M059J (cell line): ENCODE measurements at places on chromosomes 11 and 22.

DNA sequence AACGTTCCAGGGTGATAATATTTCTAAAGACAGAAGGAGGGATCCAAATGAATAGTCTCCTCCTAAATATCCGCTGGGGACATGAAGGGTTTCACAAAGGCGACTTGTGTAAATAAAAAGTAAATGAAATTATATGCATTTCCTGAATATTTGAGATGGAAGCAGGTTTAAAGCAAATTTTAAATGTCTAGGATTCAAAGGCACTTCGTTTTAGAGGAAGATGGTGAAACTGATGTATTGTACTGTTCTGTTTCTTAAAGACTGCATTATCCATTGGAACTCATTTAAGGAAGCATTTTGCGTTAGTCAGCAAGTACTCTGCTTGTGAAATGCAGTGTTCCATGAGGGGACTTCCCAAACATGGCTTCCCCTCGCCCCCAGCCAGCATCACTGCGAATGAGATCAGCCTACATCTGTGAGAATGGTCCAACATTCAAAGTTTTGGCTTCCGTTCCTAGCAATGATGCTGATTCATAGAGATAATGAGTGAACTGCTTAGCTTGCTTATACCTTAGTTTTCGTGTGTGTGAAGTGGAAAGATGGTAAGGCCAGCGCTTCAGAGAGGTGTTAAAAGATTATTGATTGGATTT is 1.5 kb downstream of the RAB39A start:
- DNase-seq, result no peak

- no peak for DNase-seq
These were observed 408.3 kb upstream of the DDI1 start for GRCh38 chr11:103628121-103628520.

DNA sequence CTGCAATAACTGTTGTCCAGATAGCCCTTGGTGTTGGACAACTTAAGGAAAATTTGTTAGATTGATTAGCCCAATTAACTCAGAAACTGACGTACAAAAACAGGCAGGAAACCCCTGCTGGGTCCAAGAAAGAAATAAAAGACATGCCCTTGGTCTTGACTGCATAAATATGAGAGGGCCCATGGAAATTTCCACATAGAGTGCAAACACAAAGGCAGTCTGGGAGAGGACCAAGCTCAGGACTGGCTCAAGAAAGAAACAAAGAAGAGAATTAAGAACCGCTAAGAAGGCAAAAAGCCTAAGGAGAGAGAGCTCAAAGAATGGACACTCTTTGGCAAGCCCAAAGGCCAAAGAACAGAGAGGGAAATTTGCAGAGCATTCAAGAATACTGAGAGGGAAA is 1243.9 kb downstream of the LRRC4C start:
- DNase-seq, result no peak

DNA sequence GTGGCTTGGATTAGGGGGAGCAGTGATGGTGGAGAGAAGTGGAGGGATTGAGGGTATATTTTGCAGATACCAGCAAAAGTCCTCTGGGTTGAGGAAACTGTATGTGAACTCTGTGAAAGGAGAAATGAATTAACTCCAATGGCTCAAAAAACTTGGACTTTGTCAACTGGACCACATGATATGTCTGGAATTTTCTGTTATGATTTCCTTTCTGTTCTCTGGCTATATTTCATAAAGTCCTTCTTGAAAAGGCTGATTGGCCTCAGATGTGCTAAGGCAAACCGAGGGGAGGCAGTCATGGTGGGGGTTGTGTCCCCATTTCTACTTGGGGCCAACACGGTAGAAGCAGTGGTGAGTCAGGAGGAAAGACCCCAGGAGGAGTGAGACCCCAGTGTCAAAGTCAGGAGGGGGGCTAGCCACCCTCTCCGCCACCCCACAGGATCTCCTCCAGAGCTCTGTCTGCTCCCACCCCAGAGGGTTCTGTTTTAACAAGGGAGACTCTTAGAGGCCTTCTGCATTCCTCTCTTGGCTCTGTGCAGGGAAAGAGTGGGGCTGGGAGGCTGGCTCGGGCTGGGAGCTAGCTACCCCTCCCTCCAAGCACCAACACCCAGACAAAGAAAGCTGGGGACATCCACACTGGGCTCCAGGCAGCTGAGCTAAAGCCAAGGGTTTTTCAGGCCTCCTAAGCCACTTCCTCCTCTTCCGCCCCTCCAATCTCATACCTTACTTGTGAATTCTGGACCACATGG is 13.8 kb downstream of the CHRDL2 start:
- no peak for DNase-seq

DNA sequence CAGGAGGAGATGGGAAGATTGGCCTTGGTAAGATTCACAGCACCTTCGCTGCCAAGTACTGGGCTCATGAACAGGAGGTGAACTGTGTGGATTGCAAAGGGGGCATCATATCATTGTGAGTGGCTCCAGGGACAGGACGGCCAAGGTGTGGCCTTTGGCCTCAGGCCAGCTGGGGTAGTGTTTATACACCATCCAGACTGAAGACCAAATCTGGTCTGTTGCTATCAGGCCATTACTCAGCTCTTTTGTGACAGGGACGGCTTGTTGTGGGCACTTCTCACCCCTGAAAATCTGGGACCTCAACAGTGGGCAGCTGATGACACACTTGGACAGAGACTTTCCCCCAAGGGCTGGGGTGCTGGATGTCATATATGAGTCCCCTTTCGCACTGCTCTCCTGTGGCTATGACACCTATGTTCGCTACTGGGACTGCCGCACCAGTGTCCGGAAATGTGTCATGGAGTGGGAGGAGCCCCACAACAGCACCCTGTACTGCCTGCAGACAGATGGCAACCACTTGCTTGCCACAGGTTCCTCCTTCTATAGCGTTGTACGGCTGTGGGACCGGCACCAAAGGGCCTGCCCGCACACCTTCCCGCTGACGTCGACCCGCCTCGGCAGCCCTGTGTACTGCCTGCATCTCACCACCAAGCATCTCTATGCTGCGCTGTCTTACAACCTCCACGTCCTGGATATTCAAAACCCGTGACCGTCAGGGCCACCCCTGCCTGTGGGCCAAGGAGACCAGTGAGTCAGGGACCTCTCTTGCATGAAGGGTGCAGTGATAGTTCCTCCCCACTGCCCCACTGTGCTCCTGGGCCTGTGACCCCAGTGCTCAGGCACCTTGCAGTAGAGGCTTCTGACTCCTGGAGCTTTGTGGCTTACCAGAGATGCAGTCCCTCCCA is 83.6 kb downstream of the BCR start:
- no peak for DNase-seq

GRCh38 chr11:69949327-69949726 is 128.8 kb upstream of the ANO1 start:
- peak; percentile 96 for DNase-seq

- DNase-seq, result no peak
These were observed 34.2 kb upstream of the FTH1 start for GRCh38 chr11:62001450-62002191.

DNA sequence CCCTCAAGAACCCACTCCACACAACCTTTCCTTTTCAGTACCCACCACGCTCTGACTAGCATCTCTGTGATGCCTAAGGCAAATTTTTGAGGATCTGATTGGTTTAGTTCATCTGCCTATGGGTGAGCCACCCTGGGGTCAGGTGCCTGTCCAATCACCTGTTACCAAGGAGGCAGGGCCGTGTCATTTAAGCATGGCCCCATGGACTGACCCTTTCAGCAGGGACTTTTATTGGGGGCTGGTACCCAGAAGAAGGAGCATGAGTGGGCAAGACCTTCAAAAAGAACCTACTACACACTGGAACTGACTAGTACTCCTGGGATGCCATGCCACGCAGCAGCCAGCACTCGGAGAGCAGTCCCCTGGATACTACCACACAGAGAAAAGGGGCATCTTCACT is 28.4 kb downstream of the C11orf91 start:
- DNase-seq, result no peak

- no peak for DNase-seq
These were observed 1022.2 kb downstream of the BRD1 start for GRCh38 chr22:48805516-48805915.

DNA sequence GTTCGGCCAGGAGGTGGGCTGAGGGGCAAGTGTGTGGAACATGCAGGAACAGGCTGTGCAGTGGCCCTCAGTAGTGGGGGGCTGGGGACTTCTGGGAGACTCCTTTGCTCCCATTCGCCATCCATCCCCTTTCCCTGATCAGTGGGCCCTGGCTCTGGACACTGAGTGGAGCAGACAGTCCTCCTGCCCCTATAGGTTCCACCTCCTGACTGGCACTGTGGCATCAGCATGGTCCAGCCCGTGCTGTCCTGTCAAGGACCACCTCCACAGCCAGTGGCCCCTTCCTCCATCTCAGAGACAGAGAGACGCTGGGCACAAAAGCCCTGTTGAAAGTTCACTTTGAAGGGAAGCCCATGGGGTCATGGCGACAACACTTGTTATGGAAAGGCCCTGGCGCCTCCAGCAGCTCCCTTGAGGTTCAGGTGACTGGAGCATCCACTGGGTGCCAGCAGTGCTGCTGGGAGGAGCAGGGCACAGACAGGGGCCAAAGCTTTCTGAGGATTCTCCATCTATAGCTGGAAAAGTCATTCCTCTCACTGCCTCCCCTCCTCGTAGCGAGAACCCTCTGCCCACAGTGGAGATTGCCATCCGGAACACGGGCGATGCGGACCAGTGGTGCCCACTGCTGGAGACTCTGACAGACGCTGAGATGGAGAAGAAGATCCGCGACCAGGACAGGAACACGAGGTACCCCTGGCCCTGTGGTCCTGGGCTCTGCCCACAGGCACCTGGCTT is 5.6 kb downstream of the DERL3 start:
- DNase-seq, result no peak

DNA sequence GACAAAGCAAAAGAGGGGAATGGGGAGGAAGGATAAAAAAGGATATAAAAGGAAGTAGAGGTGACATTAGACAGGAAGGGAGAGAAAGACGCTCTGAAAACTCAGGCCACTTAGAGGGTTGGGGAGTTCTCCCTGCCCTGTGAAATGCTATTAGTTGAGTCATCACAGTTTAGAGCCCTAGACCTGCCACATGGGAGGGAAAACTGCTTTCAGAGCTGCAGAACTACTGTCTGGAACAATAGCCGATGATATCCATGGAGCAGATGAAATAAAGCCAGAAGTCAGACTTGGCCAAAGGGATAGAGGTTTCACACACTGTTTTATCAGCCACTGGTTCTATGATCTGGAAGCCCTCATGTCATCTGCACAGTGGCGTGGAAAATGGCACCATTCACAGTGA is 157.9 kb downstream of the NCAM1 start:
- no peak for DNase-seq

GRCh38 chr11:116144387-116144958 is 628.3 kb downstream of the BUD13 start:
- DNase-seq, result no peak
